Stimulated activated CD8-positive, alpha-beta memory T cell treated with anti-CD3 and anti-CD28 coated beads, Interleukin-12 subunit alpha, Interleukin-12 subunit beta, amount 100 ng/mL, for 4 hours (primary cell): ENCODE measurements at places on chromosomes 2 and 18.

- no peak for DNase-seq
These were observed 270.0 kb downstream of the HDAC4 start for GRCh38 chr2:239130786-239131325.

GRCh38 chr2:230914886-230915285 lies 10.2 kb downstream of the GPR55 start:
- no peak for DNase-seq

- DNase-seq, result no peak
These were observed 323.0 kb downstream of the PTPRM start for GRCh38 chr18:7890075-7890474.

GRCh38 chr2:177422271-177422670 lies 29.7 kb downstream of the AGPS start:
- no peak for DNase-seq

- DNase-seq, result no peak
These were observed 406.0 kb upstream of the POU3F3 start for GRCh38 chr2:104447831-104448434.

GRCh38 chr18:48792141-48792540 lies 158.6 kb downstream of the SMAD7 start:
- DNase-seq, result no peak

GRCh38 chr2:202152104-202152715 lies 79.2 kb downstream of the KIAA2012 start:
- no peak for DNase-seq

GRCh38 chr2:7609974-7610373 lies 692.8 kb downstream of the RNF144A start:
- no peak for DNase-seq

GRCh38 chr18:23226930-23227725 lies 91.8 kb downstream of the CABLES1 start:
- DNase-seq, result no peak

- DNase-seq, result no peak
These were observed 1.1 kb upstream of the EVA1A start for GRCh38 chr2:75561566-75562512.

GRCh38 chr18:22467760-22468553 lies 50.2 kb upstream of the CTAGE1 start:
- no peak for DNase-seq

DNA sequence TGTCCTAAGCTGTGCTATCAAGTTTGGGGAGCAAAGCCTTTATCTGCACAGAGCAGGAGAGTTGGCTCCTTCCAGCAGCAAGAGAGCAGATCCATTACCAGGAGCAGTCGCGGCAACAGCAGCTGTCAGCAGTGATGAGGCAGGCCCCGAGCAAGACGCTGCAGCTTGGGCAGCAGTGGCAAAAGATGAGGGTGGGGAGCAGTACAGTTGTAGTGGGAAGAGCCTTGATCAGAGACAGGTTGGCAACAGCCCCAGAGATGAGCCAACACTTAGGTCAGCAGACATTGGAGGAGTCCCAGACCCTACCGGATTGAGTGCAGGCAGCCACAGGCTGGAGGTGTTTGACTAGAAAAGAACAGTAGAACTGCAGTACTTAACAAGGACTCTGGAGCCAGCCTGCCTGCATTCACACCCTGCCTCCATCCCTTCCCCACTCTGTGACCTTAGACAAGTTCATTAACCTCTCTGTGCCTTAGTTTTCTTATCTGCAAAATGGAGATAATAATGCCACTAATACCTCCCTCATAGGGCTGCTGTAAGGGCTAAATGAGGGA lies 117.1 kb upstream of the SERTAD2 start:
- no peak for DNase-seq
